Activated naive CD4-positive, alpha-beta T cell (primary cell): ENCODE measurements at places on chromosomes 3 and 15.

- DNase-seq, result no peak
Observed at GRCh38 chr3:180117381-180118163, 80.8 kb upstream of the PEX5L start.

DNA sequence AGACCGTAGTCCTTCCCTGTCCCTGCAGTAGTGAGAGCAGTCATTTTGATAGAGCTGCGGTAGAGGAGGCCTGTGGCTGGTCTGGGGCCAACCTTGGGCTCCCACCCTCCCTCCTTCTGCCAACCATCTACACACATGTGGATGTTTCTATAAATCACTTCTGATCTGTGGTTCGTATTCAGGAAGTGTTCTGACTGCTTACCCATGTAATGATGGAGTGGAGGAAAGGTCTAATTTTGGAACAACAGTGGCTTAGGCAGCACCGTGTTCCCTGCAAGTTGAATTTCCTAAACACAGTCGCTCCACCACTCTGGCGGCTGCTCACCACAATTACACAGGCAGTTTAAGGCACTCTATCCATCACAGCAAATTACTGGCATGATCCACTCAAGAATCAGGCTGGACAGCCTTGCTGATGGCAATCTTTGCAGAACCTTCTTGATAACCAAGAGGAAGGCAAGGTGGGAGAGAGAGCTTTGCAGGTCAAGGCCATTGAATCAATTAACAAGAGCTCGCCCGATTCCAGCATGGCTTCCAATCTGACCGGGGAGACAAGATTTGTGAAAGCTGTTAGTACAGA lies 104.7 kb upstream of the VEPH1 start:
- no peak for DNase-seq

DNA sequence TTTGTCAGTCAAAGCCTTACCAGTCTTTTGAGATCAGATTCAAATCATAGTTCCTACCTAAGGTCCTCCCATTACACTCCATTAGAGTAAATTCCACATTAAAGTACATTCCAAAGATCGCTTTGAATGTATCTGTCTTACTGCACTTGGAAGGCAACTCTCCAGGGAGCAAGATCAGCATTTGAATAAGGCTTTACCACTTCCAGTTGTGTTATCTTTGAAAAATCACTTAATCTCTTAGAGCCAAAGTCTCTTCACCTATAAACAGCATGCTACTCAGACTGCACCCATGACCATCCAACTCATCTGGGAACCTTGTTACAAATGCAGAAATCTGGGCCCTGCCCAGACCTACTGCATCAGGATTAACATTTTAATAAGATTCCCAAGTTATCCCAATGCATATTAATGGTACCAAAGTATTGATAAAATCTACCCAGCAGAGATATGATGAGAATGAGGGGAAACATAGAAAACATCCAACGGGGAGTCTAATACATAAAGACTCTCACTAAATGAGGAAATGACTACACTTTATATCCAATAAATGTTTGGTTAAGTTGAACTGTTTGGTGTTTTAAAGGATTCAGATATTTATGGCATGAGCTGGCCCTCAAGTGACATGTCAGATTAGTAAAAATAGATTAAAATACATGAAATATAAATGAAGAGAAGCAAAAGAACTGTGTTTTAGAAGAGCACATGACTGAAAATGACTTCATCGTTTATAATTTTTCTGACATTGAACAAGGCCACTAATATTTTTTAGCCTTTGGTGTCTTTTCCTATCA lies 75.9 kb downstream of the TNIK start:
- no peak for DNase-seq

DNA sequence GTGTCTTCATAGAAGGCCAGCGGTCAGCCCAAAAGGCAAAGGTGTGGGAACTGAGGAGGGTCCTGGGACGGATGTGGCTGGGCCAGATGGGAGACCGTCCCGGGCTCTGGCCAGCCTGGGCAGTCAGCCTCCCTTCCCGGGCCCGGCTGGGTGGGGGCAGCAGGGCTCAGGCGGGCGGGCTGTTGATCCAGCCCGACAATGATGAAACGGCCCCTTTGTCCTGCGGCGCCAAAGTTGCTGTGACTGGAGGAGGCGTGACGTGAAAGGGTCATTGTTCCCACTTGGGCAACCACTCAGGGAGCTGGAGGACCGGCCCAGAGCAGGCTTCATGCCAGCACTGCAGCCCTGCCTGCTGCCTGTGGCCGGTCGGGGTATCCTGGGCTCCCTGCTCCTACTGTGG lies 16.5 kb downstream of the DUSP7 start:
- no peak for DNase-seq

- DNase-seq, result no peak
Observed at GRCh38 chr15:60842694-60843093, 363.8 kb upstream of the ICE2 start.

DNA sequence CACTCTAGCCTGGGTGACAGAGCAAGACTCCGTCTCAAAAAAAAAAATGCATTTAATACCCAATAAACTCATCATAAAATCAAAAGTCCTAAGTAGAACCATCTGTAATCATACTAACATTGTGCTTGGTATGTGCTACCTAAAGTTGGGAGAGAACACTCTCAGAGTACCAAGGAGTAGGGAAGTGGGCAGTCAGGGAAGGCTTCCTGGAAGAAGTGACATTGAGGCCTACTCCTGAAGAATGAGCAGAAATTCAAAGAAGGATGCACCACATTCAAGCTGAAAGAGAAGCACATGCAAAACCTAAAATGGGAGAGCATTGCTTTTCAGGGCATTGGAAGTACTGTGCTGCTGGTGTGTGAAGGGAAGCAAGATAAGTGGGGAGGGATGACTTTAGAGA lies 54.1 kb downstream of the TLE3 start:
- no peak for DNase-seq

- DNase-seq, result no peak
Observed at GRCh38 chr3:23455775-23456174, 252.6 kb downstream of the UBE2E2 start.

- DNase-seq, result no peak
Observed at GRCh38 chr3:127825756-127826155, 3.4 kb upstream of the MGLL start.

DNA sequence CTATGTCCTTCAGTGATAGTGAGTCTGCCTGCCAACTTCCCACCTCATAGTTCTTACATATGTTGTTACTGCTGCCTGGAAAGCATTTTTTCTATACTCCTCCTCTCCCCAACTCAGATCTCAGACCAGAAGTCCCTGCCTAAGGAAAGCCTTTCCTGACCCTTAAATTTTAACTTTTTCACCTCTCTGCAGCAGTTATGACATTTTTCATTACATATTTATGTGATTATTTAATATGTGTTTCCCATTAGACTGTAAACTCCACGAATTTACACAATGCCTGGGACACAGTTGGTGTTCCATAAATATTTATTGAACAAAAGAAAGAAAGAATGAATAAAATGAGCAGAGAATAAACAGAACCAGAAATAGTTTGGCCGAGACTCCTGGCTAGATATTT lies 125.5 kb downstream of the MITF start:
- DNase-seq, result no peak

DNA sequence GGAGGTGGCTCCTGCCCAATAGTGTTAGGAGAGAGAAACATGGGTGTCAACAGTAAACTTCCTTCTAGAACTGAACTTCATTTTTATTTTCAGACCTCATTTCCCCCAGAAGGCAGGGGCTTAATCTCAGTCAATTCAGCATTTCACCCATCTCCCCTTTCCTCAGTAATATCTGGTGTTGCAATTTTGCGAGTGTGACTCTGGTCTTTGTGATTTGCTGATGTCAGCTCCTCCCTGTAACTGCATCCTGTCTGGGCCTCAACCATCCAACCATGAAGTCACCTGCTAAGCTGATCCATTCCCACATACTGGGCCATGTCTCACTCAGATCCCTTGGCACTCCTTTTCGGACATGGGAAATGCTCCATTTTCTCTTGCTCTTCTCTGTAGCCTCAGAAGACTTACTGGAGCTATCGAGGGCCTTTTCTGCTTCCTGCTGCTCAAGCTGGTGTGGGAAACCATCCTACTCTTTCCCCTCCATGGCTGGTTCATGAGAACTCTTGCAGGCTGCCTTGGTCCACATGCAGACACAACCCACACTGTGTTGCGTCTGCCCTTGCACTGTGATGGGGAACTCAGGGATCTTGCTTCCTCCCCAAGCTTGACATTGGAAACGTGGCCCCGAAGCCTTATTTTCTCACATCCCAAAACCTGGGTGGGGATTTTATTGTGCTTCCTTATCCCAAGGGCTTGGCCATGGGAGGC lies 24.6 kb downstream of the CCR4 start:
- no peak for DNase-seq

GRCh38 chr15:70387993-70388392 lies 290.3 kb upstream of the TLE3 start:
- no peak for DNase-seq

DNA sequence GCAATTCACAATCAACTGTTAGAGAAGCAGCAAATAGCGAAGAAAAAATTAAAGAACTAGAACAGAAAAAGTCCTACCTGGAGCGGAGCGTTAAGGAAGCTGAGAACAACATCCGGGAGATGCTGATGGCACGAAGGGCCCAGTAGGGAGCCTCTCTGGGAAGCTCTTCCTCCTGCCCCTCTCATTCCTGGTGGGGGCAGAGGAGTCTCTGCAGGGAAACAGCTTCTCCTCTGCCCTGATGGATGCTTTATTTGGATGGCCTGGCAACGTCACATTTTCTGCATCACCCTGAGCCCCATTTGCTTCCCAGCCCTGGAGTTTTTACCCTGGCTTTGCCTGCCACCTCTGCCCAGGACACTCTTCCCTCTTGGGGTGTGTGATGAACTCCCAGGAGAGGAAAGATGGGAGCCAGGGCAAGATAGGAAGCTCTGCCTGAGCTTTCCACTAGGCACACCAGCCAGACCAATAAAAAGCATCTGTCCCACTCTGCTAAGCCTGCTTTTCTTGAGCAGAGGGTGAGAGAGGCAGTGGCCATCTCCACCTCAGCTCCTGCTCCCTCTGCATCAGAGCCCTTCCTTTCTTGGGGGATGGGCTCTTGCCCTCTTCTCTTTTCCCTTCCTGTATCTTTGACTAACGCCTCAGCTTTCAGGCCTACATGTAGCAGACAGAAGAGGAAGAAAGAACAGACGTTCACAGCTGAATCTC lies 39.4 kb downstream of the PPARG start:
- DNase-seq, result no peak

- DNase-seq, result no peak
Observed at GRCh38 chr3:74003734-74004133, 379.0 kb upstream of the PDZRN3 start.

- no peak for DNase-seq
Observed at GRCh38 chr3:7204848-7205156, 343.9 kb downstream of the GRM7 start.

DNA sequence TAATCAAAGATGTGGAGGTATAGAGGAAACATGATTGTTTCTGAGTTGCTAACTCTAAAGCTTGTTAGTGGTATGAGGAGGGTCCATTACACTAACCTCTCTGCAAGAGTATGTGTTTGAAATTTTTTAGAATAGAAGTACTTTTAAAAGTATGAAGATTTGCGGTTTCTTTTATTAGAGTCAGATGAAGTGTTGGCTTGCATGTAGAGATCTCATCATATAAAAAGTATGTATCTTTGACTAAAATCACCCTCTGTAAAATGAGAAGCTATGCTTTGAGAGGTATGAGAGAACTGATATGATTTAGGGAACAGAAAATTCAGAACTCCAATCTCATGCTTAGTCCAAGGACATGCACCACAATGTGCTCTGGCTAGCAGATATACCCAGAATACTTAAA lies 140.4 kb upstream of the MBNL1 start:
- DNase-seq, result no peak

DNA sequence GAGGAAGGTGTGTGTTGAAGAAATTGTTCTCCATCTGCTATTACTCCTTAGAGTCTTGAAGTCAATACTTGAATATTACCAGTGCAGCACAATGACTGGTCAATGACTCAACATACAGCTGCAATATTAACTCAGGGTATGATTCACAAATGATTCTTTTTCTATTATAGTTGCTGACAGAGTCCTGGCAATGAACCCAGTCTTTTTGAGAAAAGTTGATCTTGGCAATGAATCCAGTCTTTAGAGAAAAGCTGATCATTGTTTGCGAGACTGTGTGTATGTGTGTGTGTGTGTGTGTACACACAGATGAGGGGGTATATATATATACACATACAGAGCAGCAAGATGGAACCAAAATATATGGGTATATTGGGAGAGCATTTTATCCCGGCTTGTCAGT lies 315.1 kb downstream of the ZNF385D start:
- DNase-seq, result no peak

DNA sequence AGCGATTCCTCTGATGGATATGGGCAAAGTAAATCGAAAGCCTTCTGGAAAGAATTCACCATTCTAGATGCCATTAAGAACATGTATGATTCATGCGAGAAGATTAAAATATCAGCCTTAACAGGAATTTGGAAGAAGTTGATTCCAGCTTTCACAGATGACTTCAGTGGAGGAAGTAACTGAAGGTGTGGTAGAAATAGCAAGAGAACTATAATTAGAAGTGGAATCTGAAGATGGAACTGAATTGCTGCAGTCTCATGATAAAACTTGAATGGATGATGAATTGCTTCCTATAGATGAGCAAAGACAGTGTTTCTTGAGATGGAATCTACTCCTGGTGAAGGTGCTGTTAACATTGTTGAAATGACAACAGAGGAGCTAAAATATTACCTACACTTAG lies 30.1 kb upstream of the TBC1D23 start:
- DNase-seq, result no peak
